Uterus (tissue), 4 donors: ENCODE measurements at places on chromosomes 4 and X.
A peak's percentile ranks its signal among the peaks of the same experiment; 100 is the strongest.

- DNase-seq = no peak
These were observed 102.3 kb upstream of the MTM1 start for GRCh38 chrX:150465881-150466775.

GRCh38 chrX:13646154-13646549 is 6.8 kb upstream of the TCEANC start:
- peak; percentile 55 for DNase-seq

DNA sequence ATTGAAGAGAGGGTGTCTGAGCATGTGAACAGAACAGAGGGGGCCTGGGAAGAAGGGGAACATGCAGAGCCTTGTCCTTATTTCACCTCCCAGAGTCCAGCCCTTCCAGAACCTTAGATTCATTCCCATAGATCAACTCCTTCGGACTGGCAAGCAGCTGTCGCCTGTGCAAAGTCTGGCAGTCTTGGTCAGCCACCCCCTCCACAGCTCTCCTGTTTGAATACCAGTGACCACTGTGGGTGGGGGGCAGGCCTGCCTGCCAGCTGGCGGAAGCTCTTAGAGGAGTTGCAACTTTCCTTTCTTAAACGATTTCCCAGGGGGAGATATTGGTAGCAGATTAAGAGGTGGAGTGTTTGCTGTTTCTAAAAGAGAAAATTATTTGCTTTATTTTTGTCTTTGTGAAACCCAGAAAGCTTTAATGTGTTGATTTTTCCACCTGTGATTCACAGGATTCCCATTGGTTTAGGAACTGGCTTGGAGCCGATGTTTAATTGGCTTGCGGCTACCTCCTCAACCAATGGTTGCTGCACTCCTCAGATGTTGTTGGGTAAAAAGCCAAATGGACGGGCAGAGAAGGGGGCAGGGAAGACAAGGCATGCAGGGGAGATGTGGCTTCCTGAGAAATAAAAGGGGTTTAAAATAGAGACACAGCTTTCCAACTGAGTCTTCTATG is 62.2 kb upstream of the PRPS1 start:
- DNase-seq = no peak

DNA sequence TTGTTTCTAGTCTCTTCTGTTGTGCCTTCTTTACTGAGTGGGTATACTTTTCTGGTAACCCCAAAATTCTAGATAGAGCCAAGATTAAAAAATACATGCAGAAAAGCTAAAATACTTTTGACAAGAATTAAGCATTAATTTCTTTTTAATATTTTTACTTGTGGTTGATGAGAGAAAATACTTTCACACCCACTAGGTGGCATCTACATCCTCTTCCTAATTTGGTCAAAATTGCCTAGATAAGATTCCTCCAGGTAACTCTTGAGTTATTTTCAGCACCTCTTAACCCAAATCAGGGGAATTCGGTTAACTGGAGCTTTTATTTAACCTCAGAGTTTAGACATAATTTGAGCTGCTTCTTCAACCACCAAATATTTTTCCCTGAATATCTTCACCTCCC is 28.4 kb upstream of the COX7B2 start:
- no peak for DNase-seq

DNA sequence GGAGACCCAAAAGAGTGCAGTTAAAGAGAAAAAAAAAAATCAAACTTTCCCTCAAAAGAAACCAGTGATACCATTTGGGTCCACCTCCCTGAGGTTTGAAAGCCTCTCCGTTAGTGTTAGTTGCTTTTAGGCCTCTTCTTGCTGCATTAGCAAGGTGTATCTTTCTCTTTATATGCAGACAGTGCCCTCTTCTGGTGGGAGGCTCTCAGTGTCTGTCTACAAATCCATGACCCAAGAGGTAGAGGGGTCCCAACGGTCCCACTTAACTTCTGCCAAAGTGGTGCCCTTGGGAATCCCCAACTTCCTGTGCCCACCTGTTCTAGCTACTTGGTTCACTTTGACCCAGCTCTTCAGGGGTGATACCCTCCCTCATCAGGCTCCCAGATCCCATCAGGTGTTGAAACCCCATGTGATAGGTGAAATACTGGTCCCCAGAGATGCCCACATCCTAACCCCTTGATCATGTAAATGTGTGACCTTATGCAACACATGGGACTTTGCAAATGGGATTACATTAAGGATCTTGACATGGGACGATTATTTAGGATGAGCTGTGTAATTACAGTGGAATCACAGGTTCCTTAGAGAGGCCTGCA is 63.7 kb upstream of the CD99 start:
- DNase-seq = no peak

- no peak for DNase-seq
These were observed 181.6 kb upstream of the LEF1 start for GRCh38 chr4:108350332-108350731.

DNA sequence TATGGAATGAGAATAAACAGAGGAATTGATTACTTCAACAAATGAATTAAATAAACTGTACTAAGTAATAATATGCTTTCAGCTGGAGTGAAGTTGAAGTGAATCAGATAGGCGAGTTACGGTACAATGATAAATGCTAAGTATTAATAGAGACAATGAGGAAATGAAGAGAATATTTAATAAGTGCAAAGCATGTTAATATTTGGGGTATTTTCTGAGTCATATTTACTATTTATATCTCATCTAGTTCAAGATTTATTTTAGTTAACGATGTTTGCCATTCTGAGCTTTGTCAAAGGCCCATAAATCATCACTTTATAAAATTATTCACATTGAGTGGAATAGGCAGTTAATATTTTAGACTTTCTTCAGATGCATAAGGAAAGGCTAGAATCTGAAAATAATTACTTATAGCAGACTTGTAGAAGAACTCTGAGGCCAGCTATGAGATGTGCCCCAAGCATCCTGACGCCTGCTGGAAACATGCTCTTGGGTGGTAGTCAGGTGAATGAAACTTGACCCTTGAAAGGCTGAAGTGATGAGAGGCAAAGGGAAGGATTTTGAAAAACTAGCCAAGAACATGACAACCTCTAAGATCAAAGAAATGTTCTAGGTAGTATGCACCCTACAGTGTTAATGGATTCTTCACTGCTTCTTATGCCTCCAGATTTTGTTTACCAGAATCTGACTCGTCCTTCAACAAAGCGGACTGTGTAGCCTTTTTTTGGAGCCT is 133.8 kb upstream of the STIM2 start:
- no peak for DNase-seq

GRCh38 chr4:74005528-74005927 is 7.1 kb upstream of the CXCL5 start:
- DNase-seq = no peak

GRCh38 chrX:103818842-103819619 is 13.0 kb downstream of the RAB9B start:
- DNase-seq = no peak

GRCh38 chrX:18548996-18549395 is 122.9 kb downstream of the RS1 start:
- DNase-seq = no peak

- no peak for DNase-seq
These were observed 1701.5 kb upstream of the TENM3 start for GRCh38 chr4:180541678-180542077.

DNA sequence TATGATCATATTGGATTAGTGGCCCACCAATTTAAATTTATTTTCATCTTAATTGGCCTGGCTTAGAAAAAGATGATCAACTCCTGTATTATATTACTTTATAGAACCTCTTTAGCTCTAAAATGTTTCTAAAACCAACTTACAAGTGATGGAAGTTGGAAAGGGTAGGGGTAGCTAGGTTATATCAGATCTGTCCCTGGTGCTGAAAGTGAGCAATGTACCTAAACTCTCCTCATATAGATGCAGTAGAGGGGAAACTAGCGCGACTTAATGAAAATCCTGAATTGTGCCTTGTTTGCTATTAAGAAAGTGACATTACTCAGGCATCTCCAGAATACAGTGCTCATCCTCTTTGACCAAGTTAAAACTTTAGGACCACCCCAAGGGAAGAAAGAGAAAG is 7.5 kb upstream of the PTCHD1 start:
- DNase-seq = no peak

DNA sequence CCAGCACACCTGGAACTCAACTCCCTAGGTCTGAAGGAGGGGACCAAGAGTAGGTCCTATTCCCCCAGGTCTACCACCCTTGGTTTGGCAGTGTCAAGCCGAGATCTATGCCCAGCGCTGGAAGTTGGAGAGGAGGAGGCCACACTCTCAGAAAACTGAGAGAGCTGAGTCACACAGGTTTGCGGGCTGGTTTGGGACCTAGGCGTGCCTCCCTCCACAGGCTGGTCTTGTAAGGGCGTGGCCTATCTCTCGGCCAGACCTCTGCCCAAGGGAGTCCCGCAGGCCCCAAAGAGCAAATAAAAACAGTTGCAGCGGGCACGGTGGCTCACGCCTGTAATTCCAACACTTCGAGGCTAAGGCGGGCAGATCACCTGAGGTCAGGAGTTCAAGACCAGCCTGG is 52.9 kb upstream of the INTU start:
- no peak for DNase-seq

GRCh38 chrX:28549838-28550237 is 37.4 kb upstream of the IL1RAPL1 start:
- DNase-seq = no peak

- no peak for DNase-seq
These were observed 19.8 kb upstream of the CCDC149 start for GRCh38 chr4:24932515-24933225.

DNA sequence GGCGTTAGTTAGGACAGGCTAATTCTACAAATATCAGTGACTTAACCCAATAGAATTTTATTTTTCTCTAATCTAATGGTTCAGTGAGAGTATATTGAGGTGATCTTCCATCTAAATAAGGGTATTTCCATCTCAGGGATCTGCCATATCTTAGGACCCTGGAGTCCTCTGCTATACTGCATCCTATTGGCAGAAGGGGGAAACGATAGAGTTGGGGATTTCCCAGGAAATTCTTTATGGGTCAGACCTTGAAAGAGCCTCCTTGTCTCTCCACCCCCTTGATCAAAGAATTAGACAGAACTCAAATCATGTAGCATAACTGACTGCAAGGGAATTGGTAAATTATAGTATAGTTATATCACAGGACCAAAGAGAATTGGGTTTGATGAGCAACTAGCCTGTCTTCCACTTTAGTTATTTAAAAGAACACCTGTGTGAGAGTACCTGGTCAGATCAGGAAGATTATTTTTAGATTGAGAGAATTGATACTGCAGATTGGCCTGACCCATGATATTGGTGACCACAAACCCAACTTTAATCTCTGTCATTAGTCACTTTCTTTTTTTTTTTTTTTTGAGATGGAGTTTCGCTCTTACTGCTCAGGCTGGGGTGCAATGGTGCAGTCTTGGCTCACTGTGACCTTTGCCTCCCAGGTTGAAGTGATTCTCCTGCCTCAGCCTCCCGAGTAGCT is 25.6 kb downstream of the SMARCA5 start:
- DNase-seq = no peak

- no peak for DNase-seq
These were observed 17.5 kb downstream of the LIAS start for GRCh38 chr4:39476187-39476895.

DNA sequence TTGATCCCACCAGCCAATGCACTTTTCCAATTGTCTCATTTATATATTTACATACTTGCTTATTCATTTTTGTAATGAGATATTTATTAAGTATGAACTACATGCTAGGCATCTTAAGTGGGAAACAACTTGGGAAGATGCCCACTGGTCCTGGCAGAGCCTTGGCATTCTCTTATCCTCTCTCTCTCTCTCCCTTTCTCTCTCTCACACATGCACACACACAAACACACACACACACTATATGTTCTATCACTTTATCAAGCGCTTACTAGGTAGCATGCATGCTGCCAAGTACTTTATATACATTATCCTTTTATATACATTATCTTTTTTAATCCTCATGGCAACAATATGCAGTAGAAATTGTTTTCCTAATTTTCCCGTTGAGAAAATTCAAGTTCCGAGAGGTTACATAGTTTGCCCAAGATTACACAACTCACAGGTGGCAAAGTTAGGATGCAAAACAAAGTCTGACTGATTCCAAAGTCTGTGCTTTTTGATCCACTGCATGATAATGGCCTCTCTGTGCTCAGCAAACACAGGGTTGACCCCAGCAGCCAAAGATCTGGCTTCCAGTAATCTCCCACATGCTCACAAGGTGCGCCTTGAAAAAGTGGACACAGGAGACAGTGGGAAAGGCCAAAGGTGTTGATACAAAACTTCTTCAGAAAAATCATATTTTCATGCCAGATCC is 173.1 kb upstream of the KLF3 start:
- no peak for DNase-seq

GRCh38 chr4:181911420-181911819 is 331.8 kb upstream of the TENM3 start:
- no peak for DNase-seq

- no peak for DNase-seq
These were observed 12.5 kb upstream of the LCORL start for GRCh38 chr4:18034099-18034498.

DNA sequence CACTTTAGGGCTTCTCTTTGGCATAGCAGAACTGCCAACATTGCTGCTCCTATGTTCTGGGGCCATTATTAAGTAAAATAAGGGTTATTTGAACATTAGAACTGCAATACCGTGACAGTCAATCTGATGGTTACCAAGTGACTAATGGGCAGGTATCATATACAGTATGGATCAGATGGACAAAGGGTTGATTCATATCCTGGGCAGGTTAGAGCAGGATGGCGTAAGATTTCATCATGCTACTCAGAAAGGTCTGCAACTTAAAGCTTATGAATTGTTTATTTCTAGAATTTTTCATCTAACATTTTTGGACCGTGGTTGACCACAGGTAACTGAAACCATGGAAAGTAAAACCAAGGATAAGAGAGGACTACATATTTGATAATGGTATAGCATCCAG is 40.9 kb downstream of the BRCC3 start:
- DNase-seq = no peak

- no peak for DNase-seq
These were observed 2.2 kb upstream of the YY2 start for GRCh38 chrX:21853578-21853977.

GRCh38 chrX:21412029-21412428 is 37.8 kb downstream of the CNKSR2 start:
- no peak for DNase-seq

- DNase-seq = no peak
These were observed 98.2 kb downstream of the ARSJ start for GRCh38 chr4:113881256-113881655.

DNA sequence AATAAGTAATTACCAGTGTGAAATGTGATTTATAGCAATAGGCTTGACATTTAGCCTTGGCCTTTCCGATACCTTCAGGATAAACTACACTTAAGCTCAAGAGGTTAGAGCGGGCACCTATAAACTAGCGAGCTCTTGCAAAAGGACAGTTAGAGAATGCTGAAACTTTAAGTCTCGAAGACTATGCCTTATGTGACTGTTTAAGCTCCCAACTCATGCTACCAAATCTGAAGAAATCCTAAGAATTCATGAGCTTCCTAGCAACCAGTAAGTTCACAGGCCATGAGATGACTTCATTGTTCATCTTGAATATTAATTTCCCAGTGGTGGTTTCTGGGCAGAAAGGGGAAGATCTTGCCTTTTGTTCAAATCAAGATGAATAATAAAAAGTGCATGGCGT is 4.7 kb downstream of the STOX2 start:
- no peak for DNase-seq

- no peak for DNase-seq
These were observed 8.1 kb upstream of the PPP2R3B start for GRCh38 chrX:394830-395229.
